Left ventricle myocardium inferior (tissue), 1 donor: ENCODE measurements at places on chromosomes 7 and 10. TPM values are rescaled to one million over a fixed set of nuclear protein-coding genes. Genes with fewer than 3 reads are reported as not detected.

DNA sequence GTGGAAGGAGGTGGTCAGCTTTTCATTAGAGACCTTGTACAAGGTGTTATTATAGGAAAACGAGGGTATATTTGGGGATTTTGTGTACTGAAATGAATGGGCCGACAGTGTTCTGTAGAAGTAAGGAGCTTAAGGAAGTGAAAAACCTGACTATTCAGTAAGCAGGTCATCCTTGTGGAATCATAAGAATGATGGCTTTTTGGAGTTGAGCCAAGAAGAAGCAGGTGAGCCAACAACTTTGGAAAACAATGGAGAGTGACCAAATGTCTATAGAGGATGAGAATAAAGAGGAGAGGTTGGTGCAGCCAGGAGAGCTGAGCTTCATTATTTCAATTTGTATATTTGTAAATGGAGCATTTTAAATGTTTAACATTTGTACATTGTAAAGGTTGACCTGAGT is 595.7 kb downstream of the CCSER2 start:
- no peak for DNase-seq

- DNase-seq, result no peak
Observed at GRCh38 chr7:77570330-77571011, 33.4 kb downstream of the PTPN12 start.

ADRA2A gene
- total RNA-seq, result 0.27 TPM

DNA sequence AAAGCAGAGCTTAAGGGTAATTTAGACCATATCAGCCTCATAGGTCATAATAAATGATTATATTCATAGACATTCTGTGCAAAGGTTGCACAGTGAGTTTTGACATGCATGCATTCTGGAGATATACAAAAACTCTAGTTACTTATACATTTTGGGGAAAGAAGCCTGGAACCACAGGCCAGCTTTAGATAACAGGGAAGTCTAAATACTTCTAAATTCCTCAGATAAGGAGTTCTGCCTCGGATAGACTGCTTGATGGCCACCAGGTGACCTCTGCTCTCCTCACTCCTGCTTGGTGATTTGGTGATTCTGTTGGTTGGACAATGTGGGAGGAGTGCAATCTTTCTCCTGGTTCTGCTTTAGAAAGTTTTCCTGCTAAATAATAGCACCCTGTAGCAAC is 77.9 kb downstream of the SGMS1 start:
- DNase-seq, result no peak

DNA sequence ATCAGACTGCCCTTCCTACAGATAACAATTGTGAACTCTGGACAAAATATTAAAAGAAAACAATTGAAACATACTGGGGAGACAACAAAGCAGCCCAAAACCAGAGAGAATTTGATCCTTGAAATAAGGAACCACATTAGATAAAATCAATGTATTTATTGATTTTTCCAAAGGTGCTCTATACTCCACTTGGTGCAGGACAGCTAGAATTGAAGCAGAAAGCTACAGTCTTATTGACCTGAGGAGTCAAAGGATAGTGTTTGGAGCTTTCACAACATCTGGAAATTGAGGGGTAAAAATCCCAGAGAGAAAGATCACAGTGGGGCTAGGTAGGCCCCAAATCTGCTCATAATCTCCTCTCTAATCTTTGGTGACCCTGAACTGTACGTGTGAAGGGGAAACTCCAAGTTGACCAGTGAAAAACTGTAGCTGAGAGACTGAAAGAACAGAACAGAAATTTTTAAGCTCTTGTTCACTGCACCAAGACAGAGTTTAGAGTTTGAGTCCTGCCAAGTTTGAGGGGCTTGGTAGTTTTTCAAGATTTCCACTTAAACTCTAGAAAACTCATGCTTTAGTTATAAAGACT is 70.2 kb downstream of the SAMD9 start:
- DNase-seq, result no peak

GRCh38 chr10:69684020-69684980 is 54.3 kb downstream of the FAM241B start:
- peak; percentile 44 for DNase-seq

GRCh38 chr7:676246-676971 is 50.1 kb upstream of the DNAAF5 start:
- DNase-seq, result no peak

GRCh38 chr10:128147064-128147463 is 20.8 kb upstream of the MKI67 start:
- no peak for DNase-seq

GRCh38 chr7:52061666-52062065 is 745.1 kb upstream of the COBL start:
- DNase-seq, result no peak

- no peak for DNase-seq
Observed at GRCh38 chr10:5532618-5533097, 7.9 kb downstream of the CALML3 start.

FOXI2 gene
- total RNA-seq, result 0.08 TPM

DNA sequence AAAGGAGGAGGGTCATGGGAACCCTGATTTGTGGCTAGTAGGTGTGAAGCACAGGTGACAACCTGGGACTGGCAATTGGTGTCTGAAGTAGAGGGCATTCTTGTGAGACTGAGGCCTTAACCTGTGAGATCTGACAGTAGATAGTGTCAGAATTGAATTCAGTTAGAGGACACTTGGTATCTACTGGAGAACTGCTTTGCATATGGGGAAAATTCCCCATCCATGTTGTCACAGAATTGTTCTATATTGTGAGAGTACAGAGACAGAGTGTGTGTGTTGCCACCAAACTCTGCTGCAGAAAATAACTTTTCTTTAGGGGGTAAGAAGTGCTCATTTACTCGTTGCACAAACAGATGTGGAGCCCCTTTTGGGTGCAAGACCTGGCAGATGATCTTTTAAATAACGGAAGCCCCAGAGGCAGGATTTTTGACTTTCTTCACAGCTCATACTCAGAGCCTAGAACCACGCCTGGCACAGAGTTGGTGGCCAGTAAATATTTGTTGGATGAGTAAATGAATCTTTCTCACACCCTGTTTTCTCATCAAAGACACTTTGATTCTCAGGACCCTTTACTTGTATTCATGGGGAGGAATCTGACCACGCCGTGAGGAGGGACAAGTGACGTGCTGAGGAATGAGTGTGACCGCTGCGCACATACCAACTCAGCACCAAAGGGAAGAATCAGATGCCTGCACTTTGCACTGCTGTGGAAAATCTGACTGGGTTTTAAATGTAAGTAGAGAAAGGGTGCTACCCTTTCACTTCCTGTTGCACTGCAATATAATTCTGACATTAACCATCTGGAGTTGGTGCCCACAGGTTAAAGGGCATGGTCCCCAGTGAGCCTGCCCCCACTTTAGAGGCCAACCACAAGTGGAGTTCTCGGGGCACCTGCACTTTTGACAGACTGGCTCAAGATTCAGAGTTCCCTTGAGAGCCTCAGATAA is 39.2 kb upstream of the SDHAF3 start:
- DNase-seq, result no peak

NXPH1 gene
- not detected for total RNA-seq

WDFY4 gene
- 1.5 TPM for total RNA-seq

DNA sequence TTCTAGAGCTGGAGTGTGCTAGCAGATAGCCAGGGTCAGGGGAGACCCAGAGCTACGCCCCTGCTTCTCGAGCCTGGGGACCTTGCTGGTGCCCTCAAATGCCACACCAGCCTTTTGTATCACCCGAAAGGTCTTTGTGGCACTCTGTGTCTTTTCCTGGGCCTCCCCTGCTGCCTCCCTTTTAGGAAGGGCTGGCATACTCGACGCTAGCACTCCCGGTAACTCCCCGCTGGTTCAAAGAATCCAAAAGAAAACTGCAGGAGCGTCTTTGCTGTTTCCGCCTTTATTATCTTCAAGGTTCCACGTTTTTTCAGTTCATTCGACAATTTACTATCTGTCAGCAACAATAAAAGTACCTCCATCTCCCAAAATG is 36.3 kb downstream of the CTBP2 start:
- DNase-seq, result no peak

DNA sequence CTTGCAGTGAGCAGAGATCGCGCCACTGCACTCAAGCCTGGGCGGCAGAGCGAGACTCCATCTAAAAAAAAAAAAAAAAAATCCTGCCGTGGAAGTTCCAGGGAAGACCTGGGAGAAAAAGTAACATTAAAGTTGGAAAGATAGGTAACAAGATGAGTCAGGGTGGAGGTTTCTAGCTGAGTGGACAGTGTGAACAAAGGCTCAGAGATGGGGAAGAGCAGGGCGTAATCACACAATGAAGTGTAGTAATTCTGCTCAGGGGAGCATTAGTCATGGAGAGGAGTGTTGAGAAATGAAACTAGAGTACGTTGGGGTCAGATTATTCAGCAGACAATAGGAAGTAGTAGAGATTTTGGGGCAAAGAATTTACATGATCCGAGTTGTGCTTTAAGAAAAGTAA is 21.6 kb upstream of the WASL start:
- no peak for DNase-seq

GRCh38 chr10:123250640-123251039 is 96.4 kb downstream of the BUB3 start:
- no peak for DNase-seq

GRCh38 chr7:150453892-150454291 is 3.5 kb downstream of the GIMAP8 start:
- DNase-seq, result no peak

DNA sequence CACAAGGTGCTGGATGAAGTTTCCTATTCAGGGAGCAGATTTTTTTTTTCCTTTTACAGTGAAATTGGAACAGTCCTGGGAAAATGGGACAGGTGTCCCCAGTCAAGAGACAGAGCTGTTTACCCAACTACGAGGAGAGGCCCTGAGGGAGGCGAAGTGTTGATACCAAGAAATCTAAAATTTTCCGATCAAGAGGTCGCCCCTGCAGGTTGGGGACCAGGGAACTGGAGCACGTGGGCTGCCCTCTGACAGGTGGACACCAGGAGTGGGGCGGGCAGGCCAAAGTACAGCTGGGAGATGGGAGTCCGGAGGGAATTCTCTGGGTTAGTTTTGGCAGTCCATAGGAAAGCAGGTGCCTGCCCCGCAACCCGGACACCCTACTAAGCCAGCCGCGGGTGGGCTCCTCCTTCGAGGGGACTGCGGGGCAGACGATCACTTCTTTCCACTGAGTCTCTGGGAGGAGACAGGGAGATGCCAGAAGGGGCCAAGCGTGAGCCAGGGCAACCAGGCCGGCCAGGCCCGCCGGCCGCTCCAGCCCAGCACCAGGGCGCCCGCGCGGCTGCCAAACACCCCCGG is 965 bp upstream of the CAMK1D start:
- DNase-seq, result no peak

GNGT1 gene
- total RNA-seq, result not detected

DNA sequence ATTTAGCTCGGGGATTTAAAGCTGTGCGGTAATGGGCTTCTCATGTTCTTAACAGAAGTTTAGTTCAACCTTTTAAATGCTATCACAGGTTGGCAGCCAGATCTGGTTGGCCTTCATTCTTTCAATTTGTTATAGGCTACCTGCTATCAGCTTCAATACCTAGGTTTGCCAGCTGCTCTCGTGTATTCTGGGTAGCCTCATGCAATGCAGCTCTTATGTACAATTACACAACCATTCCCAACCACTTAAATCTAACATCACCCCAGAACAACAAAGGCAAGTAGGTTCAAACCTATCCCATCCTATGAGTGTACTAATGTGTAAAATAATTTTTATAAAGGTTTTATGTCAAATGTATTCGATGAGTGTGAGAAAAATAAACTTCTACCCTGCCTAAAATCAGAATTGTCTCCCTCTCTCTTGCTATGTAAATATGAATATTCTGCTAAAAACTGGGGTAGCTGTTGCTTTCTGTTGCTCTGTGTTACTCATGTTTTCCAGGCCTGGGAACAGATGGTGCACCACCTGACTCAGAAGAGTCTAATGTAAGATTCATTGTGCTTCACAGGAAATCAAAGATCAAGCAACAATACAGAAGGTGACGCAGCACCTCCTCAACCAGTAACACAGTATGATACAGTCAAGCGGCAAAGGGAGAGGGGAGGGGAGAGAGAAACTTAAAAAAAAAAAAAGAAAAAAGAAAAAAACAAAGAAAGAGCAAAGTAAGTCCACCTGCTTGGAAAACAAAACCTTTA is 188.6 kb downstream of the ETV1 start:
- DNase-seq, result no peak

ASIC3 gene
- total RNA-seq, result 5.3 TPM

CALML3 gene
- total RNA-seq, result not detected

SDK1 gene
- total RNA-seq, result 1.3 TPM

DNA sequence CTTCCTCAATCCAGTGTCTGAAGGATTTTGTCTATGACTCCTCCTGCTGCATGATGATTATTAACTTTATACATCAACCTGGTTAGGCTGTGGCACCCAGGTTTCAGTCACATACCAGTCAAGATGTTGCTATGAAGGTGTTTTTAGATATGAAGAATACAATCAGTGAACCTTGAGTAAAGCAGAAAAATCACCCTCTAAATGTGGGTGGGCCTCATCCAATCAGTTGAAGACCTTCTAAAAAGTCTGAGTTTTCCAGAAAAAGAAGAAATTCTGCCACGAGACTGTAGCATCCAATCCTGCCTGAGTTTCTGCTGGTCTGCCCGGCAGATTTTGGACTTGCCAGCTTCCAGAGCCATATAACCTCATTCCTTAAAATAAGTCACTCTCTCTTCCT is 126.1 kb upstream of the FRMD4A start:
- no peak for DNase-seq

GRCh38 chr10:60495338-60496055 is 105.8 kb upstream of the ANK3 start:
- DNase-seq, result no peak

DNA sequence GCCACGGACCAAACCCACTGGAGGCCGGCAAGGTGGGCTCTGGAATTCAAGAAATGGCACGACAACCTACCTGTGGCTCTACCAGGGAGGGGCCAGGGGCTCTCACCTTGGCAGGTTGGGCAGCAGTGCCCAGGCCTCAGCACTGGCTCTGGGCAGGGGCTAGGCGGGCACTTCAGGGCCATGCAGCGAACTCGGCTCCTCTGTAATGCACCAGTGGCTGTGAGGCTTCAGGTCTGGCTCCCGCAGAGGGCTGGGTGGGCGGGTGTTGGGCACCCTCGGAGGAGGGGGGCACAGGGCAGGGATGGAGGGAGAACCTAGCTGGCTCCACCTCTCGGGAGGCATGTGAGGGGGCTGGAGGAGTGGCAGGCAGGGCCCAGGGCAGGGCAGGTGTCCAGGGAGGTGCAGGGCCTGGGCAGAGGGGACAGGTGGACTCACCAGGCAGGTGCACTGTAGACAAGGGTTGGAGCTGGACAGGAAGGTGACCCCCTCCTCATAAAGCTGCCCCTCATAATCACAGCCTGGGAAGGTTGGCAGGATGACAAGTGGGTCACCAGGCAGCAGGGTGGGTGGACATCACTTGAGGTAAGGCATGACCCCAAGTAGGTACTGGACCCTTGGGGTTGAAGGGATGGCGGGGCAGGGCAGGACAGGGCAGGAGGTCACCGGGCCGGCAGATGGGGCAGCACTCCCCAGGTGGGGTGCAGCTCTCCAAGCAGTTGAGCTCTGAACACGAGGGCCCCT is 6.7 kb downstream of the KCP start:
- DNase-seq, result no peak

SFRP5 gene
- 8.7 TPM for total RNA-seq

MSMB gene
- not detected for total RNA-seq

DNA sequence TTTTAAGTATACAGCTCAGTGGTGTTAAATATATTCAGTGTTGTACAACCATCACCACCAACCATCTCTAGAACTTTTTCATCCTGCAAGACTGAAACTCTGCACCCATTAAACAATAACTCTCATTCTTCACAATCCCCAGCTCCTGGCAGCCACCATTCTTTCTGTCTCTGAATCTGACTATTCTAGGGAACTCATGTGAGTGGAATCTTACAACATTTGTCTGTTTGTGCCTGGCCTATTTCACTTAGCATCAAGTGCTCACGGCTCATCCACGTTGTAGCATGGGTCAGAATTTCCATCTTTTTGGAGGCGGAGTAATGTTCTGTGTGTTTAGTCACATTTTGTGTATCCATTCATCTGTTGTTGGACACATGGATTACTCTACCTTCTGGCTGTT is 40.8 kb upstream of the PFKFB3 start:
- no peak for DNase-seq
